Left hindlimb (tissue), 1 donor: ENCODE measurements at places on chromosomes 6 and 20.

GRCh38 chr6:83853178-83854000 lies at the start of gene RIPPLY2:
TSS of gene RIPPLY2 (plus strand) at chr6:83853360. CDS start at chr6:83853417, 57 bp downstream.
- DNase-seq = peak; percentile 54

DNA sequence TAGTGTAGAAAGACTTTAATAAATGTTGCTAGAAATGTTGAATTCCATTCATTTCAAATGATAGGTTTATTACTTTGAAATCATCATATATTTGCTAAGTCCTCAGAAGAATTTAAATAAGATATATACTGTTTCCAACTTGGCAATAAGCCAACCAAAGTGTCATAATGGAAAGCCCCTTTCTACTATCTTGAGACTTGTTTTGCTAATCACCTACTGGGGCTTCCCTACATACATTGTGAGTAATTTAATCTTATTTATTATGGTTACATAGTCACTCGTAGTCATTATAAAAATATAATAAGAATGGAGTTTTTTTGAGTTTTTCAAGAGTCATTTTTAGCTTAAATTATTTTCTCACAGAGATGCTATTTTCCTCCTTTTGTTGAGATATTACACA lies 20.7 kb downstream of the COL19A1 start:
- no peak for DNase-seq

GRCh38 chr6:168715643-168716481 lies 274.9 kb downstream of the SMOC2 start:
- no peak for DNase-seq

GRCh38 chr6:80214436-80215022 lies 108.1 kb downstream of the BCKDHB start:
- no peak for DNase-seq

DNA sequence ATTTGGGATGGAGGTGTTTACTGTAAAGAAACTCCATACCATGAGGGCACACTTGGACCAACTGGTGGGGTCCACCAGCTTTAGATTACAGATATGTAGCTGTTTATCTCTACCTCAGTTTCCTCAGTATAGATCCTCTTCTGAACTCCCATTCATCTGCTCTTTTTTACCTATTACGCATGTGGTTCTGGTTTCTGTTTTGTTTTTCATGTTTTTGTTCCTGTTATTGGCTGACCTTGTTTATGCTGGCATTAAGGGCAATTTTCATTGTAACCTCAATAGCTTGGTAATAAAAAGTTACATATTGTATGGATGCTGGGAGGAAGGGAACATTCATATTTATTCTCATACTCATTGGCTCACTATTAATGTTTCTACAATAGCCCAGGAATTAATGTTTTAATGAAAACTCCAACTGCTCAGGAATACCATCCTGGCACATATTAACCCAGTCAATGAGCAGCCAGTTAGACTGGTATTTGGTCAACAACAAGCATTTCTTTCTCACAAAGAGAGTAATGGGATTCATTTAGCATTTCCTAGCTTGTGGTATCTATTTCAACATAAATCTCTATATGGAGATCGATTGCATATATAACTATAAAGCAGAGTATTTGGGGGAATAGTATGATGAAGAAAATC lies 83.8 kb upstream of the FAM184A start:
- no peak for DNase-seq

GRCh38 chr6:53623497-53623896 lies 42.1 kb downstream of the KLHL31 start:
- no peak for DNase-seq

- peak; percentile 2 for DNase-seq
These were observed 3.0 kb upstream of the SRXN1 start for GRCh38 chr20:655726-656624.
